ENCODE measurements at places on chromosomes 2 and 18.

DNA sequence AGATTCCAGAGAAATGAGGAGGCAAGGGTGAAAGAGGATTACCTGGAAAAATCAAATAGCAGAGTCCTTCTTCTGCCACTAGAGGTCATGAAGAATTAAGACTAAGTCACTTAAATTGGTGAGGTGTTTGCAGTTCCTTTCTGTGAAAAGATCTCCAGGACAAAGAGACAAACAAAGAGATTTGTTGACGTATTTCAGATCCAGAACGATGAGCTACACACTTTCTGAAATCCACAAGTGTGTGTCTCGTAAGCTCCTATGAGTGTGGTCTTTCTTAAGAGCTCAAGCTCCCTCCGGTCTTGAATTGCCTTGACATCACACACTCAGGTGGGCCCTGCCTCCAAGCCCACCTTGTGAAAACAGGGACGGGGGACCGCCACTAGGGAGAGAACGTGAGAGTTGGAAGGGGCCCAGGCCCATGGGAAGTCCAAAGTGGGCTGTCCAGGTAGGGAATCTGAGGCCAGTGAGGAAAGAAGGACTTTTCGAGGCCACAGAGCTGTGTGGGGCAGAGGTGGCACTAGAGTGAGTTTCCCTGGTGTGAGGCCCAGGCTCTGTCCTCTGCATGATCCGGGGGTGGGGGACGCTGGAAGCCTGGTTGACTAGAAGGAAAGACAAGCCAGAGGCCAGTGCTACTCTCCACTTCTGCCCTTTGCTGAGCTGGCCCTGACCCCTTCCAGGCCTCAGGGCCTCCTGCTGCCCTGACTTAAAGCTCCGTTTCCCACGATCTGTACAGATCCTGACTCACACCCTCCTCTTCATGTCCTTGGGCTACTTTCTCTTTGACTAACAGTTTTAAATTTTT lies 168.1 kb upstream of the NCK2 start:
- no peak for DNase-seq

- DNase-seq, result peak; percentile 22
These were observed 31.5 kb downstream of the TRABD2A start for GRCh38 chr2:84849271-84849952.

- no peak for DNase-seq
These were observed 78.0 kb upstream of the HPCAL1 start for GRCh38 chr2:10224734-10225133.

- peak; percentile 4 for DNase-seq
These were observed 36.8 kb upstream of the WIPF1 start for GRCh38 chr2:174634130-174635014.

Data from stimulated activated CD8-positive, alpha-beta memory T cell treated with anti-CD3 and anti-CD28 coated beads, Interleukin-4, amount 100 ng/mL, for 1 hour (primary cell).